ENCODE measurements at places on chromosomes 6 and 20. TPM values are rescaled to one million over a fixed set of nuclear protein-coding genes. Genes with fewer than 3 reads are reported as not detected.

DNA sequence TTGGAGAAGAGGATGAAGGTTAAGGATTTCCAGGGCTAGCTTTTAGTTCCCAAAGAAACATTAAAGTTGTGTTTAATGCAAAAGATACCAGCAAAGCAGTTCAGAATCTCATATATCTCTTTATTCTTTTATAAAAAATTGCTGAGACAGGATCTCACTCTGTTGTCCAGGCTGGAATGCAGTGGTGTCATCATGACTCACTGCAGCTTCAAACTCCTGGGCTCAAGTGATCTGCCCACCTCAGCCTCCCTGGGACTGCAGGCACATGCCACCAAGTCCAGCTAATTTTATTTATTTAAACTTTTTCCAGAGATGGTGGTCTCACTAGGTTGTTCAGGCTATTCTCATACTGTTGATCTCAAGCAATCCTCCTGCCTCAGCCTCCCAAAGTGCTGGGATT lies 41.1 kb upstream of the CAP2 start:
- H3K4me3 ChIP-seq = no peak overlapping the region
- H3K36me3 ChIP-seq = no peaks in the 10 kb centered on the region
- no peak overlapping the region for H3K27ac ChIP-seq
- H3K27me3 ChIP-seq = no peaks in the 10 kb centered on the region
- H3K4me1 ChIP-seq = no peaks in the 10 kb centered on the region

The SIRPB1 gene
- 11.6 TPM for total RNA-seq

The MATN4 gene
- total RNA-seq = 0.29 TPM

The BIRC7 gene
- 15.5 TPM for total RNA-seq

- H3K27ac ChIP-seq = no peak overlapping the region
- no peak overlapping the region for H3K4me3 ChIP-seq
- H3K27me3 ChIP-seq = no peaks in the 10 kb centered on the region
- DNase-seq = no peak
These were observed 21.0 kb downstream of the KHDC1L start for GRCh38 chr6:73204252-73204651.

DNA sequence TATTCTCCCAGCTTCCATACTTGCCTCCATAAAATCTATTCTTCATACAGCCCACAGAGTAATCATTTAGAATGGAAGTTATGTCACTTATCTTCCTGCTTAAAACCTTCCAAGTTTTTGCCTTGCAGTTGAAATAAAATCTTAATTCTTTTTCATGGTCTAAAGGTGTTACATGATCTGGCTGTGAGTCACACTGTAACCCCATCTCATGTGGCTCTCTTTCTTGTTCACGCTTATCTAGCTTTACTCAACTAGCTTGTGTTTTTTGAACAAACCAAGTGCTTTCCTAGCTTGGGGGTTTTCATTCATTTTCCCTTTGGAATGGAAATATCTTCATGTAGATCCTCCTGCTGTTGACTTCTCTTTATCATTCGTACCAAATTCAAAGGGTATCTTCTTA lies 23.6 kb upstream of the THEMIS start:
- H3K27me3 ChIP-seq = no peaks in the 10 kb centered on the region
- H3K27ac ChIP-seq = no peak overlapping the region
- DNase-seq = no peak
- no peaks in the 10 kb centered on the region for H3K4me1 ChIP-seq
- no peak overlapping the region for H3K4me3 ChIP-seq
- no peaks in the 10 kb centered on the region for H3K36me3 ChIP-seq

- H3K27me3 ChIP-seq = no peaks in the 10 kb centered on the region
- no peak overlapping the region for H3K27ac ChIP-seq
- no peak for DNase-seq
- no peaks in the 10 kb centered on the region for H3K4me1 ChIP-seq
- H3K36me3 ChIP-seq = no peaks in the 10 kb centered on the region
- no peak overlapping the region for H3K4me3 ChIP-seq
These were observed 131.8 kb downstream of the UNC5CL start for GRCh38 chr6:40907198-40907701.

- no peak for DNase-seq
- no peaks in the 10 kb centered on the region for H3K4me1 ChIP-seq
- no peak overlapping the region for H3K4me3 ChIP-seq
- peaks cover 10% of the 10 kb centered on the region for H3K27me3 ChIP-seq
- no peak overlapping the region for H3K27ac ChIP-seq
These were observed 139.7 kb downstream of the SOBP start for GRCh38 chr6:107629548-107630129.

GRCh38 chr20:4736875-4737274 lies 15.2 kb downstream of the PRND start:
- no peak overlapping the region for H3K27ac ChIP-seq
- no peak overlapping the region for H3K4me3 ChIP-seq
- no peaks in the 10 kb centered on the region for H3K36me3 ChIP-seq
- H3K4me1 ChIP-seq = no peaks in the 10 kb centered on the region
- H3K27me3 ChIP-seq = no peaks in the 10 kb centered on the region
- DNase-seq = no peak

The ZNFX1 gene
- total RNA-seq = 54.4 TPM

DNA sequence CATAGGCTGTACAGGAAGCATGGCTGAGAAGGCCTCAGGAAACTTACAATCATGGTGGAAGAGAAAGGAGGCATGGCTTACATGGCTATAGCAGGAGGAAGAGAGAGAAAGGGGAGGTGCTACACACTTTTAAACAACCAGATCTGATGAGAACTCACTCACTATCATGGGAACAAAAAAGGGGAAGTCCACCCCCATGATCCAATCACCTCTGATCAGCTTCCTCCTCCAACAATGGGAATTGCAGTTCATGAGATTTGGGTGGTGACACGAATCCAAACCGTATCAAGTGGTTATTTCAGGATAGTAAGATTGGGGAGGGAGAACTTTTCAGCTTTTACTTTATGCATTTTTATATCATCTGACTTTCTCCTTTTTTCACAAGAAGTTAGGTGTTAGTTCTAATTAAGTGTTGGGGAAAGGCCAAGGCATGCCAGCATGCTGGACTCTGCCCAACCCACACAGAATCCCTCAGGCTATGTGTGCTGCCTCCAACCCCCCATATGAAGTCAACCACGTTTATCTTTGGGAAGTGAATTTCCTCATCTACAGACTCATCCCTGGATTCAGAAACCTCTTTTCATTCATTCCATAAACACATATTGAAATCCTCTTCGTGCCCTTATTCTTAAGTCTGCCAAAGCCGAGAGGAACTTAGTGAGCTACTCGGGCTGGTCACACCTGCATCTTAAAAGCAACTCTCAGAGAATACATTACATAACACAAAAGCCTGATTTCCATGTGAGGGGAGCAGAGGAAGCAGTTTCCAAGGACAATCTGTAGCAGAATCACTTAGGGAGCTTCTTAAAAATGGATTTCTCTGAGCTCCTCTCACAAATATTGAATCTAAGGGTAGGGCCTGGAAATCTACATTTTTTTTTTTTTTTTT lies 16.7 kb upstream of the CLIC5 start:
- no peak for DNase-seq
- no peak overlapping the region for H3K4me3 ChIP-seq
- no peak overlapping the region for H3K27ac ChIP-seq
- H3K4me1 ChIP-seq = no peaks in the 10 kb centered on the region

- peaks cover 43% of the 10 kb centered on the region for H3K4me1 ChIP-seq
- no peak for DNase-seq
- peak overlapping the region; percentile 90 for H3K27ac ChIP-seq
These were observed 822 bp downstream of the RAB22A start for GRCh38 chr20:58310291-58310782.

DNA sequence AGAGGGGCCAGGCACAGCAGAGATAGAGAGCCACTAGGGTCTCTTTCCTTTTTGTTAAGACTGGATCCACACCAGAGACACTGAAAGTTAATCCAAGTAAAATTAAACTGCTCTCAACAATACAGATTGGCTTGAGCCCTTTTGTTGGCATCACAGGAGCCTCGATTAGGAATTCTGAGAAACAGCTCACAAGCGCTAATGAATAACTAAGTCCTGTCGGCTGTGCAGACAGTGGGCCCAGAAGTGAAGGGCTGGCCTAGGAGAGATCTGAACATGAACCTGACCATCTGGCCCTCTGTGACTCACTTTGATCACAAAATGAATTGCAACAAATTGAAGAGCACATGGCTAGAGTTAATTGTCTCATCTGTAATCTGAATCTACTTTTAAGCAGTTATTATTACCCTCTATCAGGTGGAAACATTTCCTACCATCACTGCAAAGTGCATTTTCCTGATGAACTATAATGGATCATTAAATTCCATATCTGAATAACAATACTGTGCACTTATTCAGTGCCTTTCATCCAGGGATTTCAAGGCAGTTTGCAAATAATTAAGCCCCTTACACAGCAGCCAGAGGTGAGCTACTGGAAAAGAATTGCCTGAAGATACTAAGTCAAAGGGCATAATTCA lies 3.2 kb downstream of the BACH2 start:
- no peak overlapping the region for H3K4me3 ChIP-seq
- H3K4me1 ChIP-seq = peaks cover 9% of the 10 kb centered on the region
- peaks cover 3% of the 10 kb centered on the region for H3K27me3 ChIP-seq

The BPIFB4 gene
- not detected for total RNA-seq
